ENCODE measurements at places on chromosomes 11 and 22.
A peak's percentile ranks its signal among the peaks of the same experiment; 100 is the strongest.

DNA sequence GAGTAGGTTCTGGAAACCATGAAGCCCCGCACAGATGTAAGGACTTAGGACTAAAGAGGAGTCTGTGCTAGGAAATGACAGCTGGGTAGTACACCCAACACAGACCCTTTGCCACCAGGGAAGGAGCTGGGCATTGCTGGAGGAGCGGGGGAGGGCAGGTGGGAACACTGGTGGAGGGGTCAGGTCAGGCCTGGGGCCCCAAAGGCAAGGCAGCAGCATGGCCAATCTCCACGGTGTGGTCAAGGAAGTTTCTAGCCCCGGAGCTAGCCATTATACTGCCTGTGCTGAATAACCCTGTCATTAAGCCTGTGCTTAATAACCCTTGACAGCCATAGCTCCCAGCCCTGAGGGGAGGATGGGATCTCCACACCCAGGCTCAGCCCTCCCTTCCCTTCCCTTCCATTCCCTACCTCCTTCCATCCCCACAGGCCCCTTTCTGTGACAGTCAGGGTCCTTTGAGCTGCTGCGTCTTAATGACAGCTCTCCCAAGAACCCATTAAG is 2.1 kb downstream of the TMPRSS4 start:
- no peak for DNase-seq

GRCh38 chr22:49774046-49774445 is 53.6 kb downstream of the BRD1 start:
- DNase-seq: no peak

DNA sequence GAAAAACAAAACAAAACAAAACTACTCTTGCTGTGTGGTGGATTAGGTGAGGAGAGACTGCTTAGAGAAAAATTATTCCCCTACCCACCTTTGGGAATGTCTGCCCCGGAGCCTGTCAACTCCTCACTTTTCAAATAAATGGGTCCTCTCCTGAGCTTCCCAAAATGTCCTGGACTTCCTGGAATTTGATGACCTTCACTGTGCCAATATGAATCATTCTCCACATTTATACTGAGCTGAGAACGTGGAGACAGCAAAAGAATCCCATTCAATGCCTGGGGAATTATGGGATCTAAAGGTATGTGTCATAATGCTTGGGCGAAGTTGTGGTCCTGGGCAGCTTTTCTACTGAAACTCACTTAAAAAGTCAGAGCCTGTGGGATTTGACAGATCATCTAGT is 136.8 kb downstream of the KIF18A start:
- DNase-seq: no peak

GRCh38 chr11:111310723-111311122 is 12.4 kb downstream of the POU2AF3 start:
- no peak for DNase-seq

DNA sequence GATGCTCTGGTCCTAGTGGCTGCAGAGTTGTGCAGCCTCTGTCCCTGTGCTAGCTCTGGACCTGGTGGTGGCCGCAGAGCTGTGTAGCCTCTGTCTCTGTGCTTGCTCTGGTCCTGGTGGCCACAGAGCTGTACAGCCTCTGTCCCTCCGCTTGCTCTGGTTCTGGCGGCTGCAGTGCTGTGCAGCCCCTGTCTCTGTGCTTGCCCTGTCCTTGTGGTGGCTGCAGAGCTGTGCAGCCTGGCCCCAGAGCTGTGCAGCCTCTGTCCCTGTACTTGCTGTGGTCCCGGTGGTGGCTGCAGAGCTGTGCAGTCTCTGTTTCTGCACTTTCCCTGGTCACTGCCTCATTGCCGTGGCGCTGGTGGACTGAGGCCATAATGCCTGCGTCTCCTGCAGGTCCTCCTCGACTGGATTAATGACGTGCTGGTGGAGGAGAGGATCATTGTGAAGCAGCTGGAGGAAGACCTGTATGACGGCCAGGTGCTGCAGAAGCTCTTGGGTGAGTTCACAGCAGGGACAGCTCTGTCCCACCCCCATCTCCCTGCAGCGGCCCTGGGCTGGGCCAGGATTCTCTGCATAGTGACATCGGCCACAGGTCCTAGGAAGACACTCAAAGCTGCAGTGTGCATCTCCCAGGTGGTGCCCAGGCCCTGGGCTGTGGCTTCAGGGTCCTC is 61.9 kb upstream of the PARVG start:
- DNase-seq: no peak

GRCh38 chr11:11963842-11964773 is 44.3 kb downstream of the DKK3 start:
- no peak for DNase-seq

- DNase-seq: no peak
Measured at GRCh38 chr11:22555881-22556280, 69.7 kb downstream of the FANCF start.

DNA sequence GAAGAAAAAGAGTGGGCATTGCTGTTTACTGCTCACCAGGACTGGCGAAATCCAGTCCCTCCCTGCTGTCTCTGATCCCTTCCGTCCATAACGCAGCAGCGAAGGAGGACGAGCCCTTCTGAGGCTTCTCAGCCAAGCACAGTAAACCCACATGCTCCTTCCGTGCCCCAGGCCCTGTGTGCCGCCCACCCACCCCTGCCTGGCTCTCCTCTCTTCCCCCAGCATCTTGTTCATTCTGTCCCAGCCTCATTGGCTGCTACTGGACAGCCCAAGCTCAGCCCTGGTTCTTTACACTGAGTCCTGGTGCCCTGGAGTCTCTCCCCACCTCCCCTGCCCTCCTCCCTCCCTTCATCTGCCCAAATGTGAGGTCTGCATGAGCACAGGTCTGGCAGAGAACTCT is 559.7 kb downstream of the BRD1 start:
- DNase-seq: no peak

DNA sequence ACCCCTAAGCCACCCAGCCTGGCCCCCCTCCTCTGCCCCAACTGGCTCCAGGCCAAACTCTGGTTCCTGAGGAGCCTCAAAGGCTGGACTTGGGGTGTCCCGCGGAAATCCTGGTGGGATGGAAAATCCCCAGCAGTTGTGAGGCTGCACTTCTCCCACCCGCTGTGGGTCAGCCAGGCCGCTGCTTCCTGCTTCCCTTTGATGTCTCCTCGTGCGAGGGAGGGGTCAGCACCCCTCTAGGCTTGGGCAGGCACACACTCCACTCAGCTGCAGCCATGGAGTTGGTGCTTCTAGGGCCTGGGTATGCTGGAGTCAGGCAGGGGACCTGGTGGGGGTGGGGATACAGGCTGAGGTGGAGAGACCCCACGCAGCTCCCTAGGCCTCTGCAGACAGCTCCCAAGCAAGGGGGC is 12.0 kb downstream of the KCNQ1OT1 start:
- DNase-seq: no peak

GRCh38 chr22:26463101-26463661 is 20.4 kb downstream of the HPS4 start:
- no peak for DNase-seq

GRCh38 chr22:16603448-16603768 is 10.8 kb upstream of the CCT8L2 start:
- DNase-seq: no peak

DNA sequence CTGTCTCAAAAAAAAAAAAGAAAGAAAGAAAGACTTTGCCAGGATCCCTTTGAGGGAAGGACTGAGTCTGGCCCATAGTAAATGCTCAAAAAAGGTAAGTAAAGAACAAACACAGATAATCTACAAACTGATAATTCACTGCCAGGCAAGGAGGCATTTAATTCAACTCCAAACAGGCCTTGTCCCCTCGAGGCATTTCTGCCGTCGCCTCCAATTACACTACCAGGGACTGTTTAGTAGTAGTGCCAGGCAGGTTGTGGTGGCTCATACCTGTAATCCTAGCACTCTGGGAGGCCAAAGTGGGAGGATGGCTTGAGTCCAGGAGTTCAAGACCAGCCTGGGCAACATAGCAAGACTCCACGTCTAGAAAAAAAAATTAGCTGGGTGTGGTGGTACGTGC is 43.7 kb downstream of the PC start:
- no peak for DNase-seq

GRCh38 chr11:2102132-2102882 is 36.9 kb downstream of the IGF2 start:
- DNase-seq: no peak

- DNase-seq: peak; percentile 65
Measured at GRCh38 chr22:24423519-24424000, 3.8 kb upstream of the ADORA2A start.

DNA sequence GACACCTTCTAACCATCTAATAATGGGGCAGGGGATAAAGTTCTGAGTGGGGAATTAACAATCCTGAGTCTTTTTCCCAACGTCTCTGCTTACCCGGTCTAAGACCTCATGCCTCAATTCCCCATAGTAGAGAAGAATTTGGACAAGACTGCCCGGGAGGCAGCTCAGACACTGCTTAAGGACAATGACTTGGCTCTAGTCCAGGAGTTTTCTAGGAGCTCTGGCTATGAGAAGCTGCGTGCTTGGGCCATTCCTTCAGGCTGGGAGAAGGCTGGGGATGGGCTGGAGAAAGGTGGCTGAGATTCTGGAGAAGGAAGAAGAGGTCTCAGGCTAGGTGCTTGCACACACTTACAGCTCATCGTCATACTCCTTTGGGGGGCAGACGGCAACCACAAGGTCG is 19.8 kb upstream of the ABCC8 start:
- DNase-seq: no peak

DNA sequence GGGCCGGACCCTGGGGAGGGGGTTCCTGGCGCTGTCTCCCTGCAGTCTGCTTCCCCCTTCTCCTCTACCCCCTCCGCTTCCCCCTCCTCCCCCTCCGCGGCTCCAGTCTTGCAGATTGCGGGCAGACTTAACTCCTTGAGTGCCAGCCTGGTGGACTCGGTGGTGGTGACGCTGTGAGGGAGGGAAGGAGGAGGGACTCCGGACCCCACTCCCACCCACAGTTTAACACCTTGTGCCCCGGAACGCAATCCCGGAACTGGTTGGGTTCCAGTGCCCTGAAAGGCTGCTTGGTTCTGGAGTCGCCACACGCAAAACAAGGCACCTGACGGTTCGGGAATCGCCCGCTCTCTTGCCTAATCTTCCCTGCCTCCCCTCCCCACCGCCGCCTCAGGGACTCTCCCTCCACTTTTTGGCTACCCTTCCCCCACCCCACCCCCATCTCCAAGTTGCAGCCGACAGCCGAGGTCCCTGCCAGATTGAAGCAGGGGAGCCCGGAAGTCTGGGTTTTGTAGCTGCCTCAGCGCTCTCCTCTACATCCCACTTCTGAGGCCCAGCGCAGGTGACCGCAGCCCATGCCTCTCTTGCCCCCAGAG is 3.9 kb upstream of the BCL9L start:
- DNase-seq: peak; percentile 70

DNA sequence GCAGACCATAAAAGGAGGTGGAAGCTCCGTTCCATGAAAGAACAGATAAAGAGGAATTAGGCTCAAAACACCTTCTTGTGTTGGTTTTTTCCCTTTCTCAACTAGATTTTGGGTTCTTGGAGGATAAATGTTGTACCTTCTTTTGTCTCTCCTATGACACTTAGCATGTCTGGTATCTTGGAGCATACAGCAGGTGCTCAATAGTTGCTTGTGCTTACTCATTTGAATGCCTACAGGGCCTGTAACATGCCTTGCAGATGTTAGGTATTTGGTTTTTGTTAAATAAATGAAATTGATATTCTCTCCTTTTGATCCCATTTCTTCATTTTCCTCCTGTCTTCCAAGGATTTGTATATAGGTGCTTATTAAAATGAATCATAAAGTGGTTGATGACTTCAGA is 16.4 kb upstream of the PLET1 start:
- no peak for DNase-seq

DNA sequence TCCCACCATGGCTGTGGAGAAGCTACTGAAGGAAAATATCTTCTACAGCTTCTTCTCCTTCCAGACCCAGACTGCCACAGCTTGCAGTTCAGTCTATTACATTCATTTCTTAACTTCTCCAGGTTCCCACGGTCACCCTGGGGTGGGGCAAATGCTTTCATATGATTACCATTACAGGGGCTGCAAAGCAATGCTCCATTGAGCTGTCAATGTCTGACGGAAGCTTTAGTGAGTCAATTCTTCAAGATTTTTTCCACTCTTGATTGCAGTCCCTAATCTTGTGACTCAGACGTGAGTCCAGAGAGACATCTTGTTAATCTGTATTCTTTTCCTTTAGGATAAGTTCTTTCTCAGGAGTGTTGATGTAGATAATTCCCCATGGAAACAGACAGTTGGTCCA is 233.4 kb upstream of the DDI1 start:
- no peak for DNase-seq

- DNase-seq: no peak
Measured at GRCh38 chr11:125685228-125685627, 4.6 kb upstream of the ACRV1 start.

DNA sequence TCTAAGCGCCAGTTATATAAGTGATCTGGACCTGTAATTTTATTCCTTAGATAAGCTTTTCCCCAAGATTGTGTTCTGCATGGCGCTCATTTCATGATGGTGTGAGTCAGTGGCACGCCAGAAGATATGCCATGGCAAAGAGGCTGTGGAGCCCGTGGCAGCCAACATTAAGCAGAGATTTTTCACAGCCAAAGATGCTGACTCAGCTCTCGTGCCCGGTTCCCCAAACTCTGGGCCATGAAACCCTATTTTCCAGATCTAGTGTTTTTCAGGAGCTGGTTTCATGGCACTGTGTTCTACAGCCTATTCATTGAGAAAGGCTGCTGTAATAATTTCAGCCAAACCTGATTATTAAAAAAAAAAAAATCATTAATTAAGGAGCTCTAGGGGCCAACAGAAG is 15.4 kb upstream of the LINC01488 start:
- no peak for DNase-seq

GRCh38 chr11:6327806-6328205 is 7.5 kb upstream of the CAVIN3 start:
- DNase-seq: no peak

GRCh38 chr22:44192816-44193534 is 12.2 kb downstream of the PARVG start:
- DNase-seq: no peak

DNA sequence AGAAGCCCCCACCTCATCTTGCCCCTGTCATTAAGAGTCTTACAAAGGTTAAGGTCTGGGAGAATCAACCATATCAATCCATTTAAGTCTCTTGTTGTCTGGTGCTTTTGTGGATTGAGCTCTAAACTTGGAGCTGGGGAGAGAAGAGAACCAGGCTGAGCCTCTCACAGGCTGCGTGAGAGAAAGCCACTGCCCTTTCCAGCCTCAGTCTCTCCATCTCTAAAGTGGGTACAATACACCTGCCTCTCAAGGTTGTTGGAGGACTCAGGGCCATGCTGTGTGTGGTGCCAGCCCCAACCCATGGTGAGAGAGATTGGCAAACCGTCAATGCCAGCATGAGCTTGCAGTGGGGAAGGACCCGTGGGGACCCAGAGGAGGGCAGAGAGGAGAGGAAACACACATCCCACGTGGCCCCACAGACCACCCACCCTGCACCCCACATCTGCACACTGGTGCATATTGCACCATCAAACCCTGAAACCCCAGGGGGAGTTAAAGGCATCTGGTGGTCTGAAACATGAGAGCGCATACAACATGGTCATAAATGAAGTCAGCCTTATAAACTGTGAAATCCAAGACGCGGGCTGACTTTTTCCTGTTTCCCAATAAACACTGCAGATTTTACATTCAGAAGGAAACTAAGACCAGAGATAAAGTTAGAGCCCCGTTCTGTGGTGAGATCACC is 27.5 kb upstream of the FBLN1 start:
- no peak for DNase-seq

GRCh38 chr11:16169541-16169940 is 186.8 kb downstream of the SOX6 start:
- no peak for DNase-seq

GRCh38 chr22:50167689-50168489 is 2.6 kb upstream of the PANX2 start:
- DNase-seq: no peak

- DNase-seq: no peak
Measured at GRCh38 chr11:71384561-71384960, 63.6 kb downstream of the DHCR7 start.

Data from stimulated activated CD4-positive, alpha-beta T cell treated with anti-CD3 and anti-CD28 coated beads, Interleukin-4, amount 100 ng/mL, for 48 hours (primary cell).